ENCODE measurements at places on chromosomes 6 and 20. TPM values are rescaled to one million over a fixed set of nuclear protein-coding genes. Genes with fewer than 3 reads are reported as not detected.

Gene NR2E1
- total RNA-seq, result not detected

DNA sequence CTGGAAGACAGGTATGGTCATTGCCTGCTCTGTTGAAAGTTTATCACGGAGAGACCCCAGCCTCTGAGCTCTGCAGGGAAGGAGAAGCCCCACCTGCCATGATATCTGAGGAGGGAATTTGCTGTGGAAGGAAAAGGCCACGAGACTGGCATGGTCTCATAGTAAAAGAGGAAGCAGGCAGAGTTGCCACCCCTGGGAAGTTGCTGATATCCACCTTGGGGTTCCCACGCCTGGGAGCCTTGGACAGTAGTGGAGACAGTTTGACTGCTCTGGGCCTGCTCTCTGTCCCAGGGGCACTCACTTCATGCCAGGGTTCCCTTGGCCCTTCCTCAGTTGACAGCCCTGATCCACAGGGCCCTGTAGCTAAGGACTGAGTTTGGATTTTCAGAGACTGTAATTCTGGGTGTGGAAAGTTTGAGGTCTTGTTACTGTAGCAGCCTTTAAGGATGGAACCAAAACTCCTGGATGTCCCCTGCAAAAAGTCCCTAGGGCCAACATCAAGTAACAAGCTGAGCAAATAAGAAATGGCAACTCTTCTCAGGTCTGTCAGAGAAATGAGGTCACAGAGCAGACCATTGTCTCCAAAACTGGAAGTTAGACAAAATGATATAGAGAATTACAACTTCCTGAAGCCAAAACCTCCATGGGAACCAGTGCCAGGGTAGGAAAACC, 6.9 kb upstream of the SIRPB1 start:
- no peak overlapping the region for H3K27ac ChIP-seq
- H3K36me3 ChIP-seq, result no peaks in the 10 kb centered on the region
- no peak overlapping the region for H3K4me3 ChIP-seq
- no peaks in the 10 kb centered on the region for H3K4me1 ChIP-seq

- H3K4me1 ChIP-seq, result no peaks in the 10 kb centered on the region
- no peak overlapping the region for H3K27ac ChIP-seq
- no peaks in the 10 kb centered on the region for H3K27me3 ChIP-seq
Observed at GRCh38 chr6:70312165-70312745, 9.4 kb upstream of the COL9A1 start.

Gene PAX1
- total RNA-seq, result not detected

Gene GPX5
- not detected for total RNA-seq

Gene SLC17A5
- total RNA-seq, result 8.1 TPM

DNA sequence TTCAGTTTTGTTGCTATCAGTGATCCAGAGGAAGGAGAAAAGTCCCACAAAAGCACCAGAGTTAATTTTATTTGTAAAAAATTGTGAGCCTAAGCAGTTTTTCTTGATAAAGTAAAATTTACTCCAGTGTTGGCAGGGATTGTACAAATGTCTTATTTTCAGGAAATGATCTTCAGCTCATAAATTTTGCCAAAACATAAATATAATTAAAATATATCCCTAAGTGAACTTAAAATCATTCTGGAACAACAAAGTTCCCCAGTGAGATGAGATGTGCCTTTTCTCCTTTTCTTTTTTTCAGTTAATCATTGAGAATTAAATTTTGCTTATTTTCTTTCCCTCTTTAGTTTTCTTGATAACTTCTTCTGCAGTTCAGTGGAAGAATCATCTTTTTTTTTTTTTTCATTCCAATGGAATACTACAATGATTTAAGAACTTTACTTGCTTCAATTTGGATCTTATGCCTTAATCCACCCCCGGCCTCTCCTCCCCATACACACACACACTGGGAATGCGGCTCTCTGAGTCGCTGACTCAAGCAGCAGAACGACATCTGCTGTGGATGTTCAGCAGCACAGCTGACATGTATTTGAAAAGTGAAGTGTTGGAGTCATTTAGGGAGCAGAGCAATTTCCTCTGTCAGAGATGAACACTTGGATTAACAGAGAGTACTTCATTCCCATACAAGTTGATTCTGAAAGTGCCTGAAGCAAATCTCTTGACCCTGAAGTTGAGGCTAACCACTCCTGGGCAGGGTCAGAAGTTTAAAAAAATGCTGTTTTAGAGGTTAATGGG, 27.7 kb upstream of the LAMA4 start:
- H3K4me3 ChIP-seq, result no peak overlapping the region
- H3K27ac ChIP-seq, result no peak overlapping the region
- H3K4me1 ChIP-seq, result peaks cover 11% of the 10 kb centered on the region
- H3K27me3 ChIP-seq, result no peaks in the 10 kb centered on the region
- H3K36me3 ChIP-seq, result no peaks in the 10 kb centered on the region
- peak; percentile 48 for DNase-seq

Gene OGFRL1
- 16.1 TPM for total RNA-seq

Gene PRL
- not detected for total RNA-seq

- no peaks in the 10 kb centered on the region for H3K27me3 ChIP-seq
- no peak for DNase-seq
- H3K4me1 ChIP-seq, result no peaks in the 10 kb centered on the region
- no peak overlapping the region for H3K27ac ChIP-seq
- no peaks in the 10 kb centered on the region for H3K36me3 ChIP-seq
Observed at GRCh38 chr6:146194434-146194833, 165.6 kb downstream of the GRM1 start.

Data from ovary (tissue), 10 donors.